ENCODE measurements at places on chromosomes 2 and 18.

GRCh38 chr2:3752376-3752775, 49.0 kb downstream of the DCDC2C start:
- H3K36me3 ChIP-seq: no peaks in the 10 kb centered on the region
- H3K27ac ChIP-seq: no peak overlapping the region
- DNase-seq: no peak
- H3K27me3 ChIP-seq: no peaks in the 10 kb centered on the region
- no peak overlapping the region for H3K4me3 ChIP-seq

DNA sequence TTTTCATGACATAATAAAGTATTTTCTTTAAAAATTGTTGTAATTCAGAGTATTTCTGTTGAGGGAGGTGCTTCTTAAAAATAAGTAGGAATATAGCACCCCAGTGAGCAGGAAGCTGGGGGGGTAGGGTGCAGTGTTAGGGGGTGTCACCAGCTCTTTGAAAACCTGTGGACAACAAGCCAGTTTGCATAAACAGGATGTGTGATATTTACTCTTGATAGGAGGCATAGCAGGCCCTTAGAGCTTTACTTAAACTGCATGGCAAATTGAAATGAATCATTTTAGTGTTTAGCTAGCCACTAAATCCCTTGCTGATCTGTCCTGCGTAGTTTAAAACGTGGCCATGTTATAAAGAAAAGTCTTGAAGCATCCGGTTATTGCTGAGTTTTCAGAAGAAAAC, 8.4 kb downstream of the TGIF1 start:
- peaks cover 55% of the 10 kb centered on the region for H3K4me1 ChIP-seq
- H3K36me3 ChIP-seq: peaks cover 68% of the 10 kb centered on the region
- H3K4me3 ChIP-seq: peak overlapping the region; percentile 62
- peak overlapping the region; percentile 82 for H3K27ac ChIP-seq
- no peaks in the 10 kb centered on the region for H3K27me3 ChIP-seq
- peak; percentile 64 for DNase-seq

- DNase-seq: no peak
- no peaks in the 10 kb centered on the region for H3K36me3 ChIP-seq
- H3K27me3 ChIP-seq: peaks cover 9% of the 10 kb centered on the region
- H3K4me3 ChIP-seq: no peak overlapping the region
These were observed 122.6 kb downstream of the METTL4 start for GRCh38 chr18:2448565-2449151.

DNA sequence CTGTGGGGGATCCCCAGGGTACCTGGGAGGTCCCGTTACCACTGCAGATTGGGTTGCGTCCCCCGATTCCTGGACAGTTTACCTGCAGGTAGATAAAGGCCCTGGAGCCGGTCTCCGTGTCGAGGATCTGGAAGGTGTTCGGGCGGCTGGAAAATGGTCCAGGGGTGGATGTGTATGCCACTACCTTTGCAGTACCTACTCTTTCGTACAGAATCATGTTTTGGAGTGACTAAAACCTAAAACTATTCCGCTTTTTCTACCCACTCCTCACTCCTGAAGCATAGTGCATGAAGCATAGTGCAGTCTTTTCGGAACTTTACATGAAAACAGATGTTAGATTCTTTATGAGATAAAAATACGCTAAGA, 418 bp downstream of the WDR75 start:
- peaks cover 14% of the 10 kb centered on the region for H3K36me3 ChIP-seq
- DNase-seq: no peak
- H3K27ac ChIP-seq: peak overlapping the region; percentile 99
- H3K4me1 ChIP-seq: peaks cover 14% of the 10 kb centered on the region

- H3K27ac ChIP-seq: no peak overlapping the region
- no peaks in the 10 kb centered on the region for H3K36me3 ChIP-seq
- H3K4me3 ChIP-seq: no peak overlapping the region
- H3K27me3 ChIP-seq: no peaks in the 10 kb centered on the region
- no peak for DNase-seq
These were observed 1044.0 kb upstream of the PIK3C3 start for GRCh38 chr18:40911041-40911440.

DNA sequence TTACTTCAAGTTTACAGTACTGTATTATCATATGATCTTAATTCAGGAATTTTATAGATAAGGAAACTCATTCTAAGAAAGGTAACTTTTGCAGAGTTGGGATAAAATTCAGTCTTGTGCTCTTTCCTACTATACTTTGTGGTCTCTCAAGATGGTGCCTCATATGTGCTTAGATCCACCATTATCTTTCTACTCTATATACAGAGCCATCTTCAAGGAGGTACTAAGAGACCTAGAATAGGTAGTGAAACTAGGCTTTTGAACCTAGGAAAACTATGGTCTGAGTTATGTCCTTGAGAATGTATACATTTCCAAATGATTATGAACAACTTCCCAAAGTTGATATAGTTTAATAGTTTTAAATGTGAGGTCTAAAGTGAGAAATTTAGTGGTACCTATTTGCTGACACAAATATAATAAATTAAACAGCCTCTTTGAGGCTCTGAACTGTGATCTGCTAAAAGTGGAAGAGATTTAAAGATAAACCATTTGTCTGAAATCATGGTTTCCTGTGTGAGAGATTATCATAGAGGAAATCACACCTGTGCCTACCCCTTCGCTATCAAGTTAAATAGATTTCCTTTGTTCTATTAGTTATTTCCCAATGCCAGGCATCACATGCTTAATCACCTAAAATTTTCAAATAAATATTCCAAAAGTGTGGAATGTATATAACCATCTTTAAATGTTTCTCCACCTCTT, 27.2 kb downstream of the ACAA2 start:
- no peak for DNase-seq
- H3K4me3 ChIP-seq: peak overlapping the region; percentile 34
- no peaks in the 10 kb centered on the region for H3K27me3 ChIP-seq
- H3K4me1 ChIP-seq: peaks cover 37% of the 10 kb centered on the region
- H3K27ac ChIP-seq: no peak overlapping the region

GRCh38 chr2:221286406-221286805, 285.7 kb downstream of the EPHA4 start:
- no peak overlapping the region for H3K27ac ChIP-seq
- H3K4me1 ChIP-seq: no peaks in the 10 kb centered on the region
- no peaks in the 10 kb centered on the region for H3K36me3 ChIP-seq
- DNase-seq: no peak
- H3K27me3 ChIP-seq: peaks cover 3% of the 10 kb centered on the region

Measured in activated CD4-positive, alpha-beta T cell treated with anti-CD3 and anti-CD28 coated beads, Interleukin-2, amount 10 ng/mL, durations not matched to agents 24 days and 14 days (primary cell).